ENCODE measurements at places on chromosomes 6 and 20.

- DNase-seq: no peak
Observed at GRCh38 chr6:31058128-31058894, 48.0 kb downstream of the MUC22 start.

DNA sequence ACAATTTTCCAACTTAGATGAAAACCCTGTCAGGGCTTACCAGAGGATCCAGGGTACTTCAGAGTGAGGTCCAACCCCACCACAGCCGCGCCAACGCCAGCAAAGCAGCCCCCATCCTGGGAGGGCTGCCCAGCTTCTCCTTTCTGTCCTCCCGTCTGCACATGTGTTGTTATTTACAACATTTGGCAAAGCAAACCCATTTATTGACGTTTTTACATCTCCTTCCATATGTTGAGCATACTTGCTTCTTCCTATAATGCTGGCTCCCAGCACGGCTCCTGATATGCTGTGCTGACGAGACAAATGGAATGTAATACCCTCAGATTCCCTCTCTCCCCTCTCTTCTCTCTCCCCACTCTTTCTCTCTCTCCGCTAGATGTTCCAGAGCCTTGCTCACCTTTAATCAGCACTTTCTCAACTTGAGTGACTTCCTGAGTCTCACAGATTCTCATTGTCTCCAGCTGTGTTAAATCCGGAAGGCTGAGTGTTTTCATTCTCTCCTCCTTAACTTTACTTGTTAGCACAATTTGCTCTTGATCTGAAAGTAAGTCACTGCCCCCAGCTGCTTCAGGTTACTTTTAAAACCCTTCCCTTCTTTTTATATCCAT lies 22.7 kb downstream of the RCAN2 start:
- DNase-seq: no peak

- no peak for DNase-seq
Observed at GRCh38 chr6:36508532-36508931, 38.7 kb downstream of the STK38 start.

- no peak for DNase-seq
Observed at GRCh38 chr6:35173427-35174087, 32.4 kb upstream of the TCP11 start.

DNA sequence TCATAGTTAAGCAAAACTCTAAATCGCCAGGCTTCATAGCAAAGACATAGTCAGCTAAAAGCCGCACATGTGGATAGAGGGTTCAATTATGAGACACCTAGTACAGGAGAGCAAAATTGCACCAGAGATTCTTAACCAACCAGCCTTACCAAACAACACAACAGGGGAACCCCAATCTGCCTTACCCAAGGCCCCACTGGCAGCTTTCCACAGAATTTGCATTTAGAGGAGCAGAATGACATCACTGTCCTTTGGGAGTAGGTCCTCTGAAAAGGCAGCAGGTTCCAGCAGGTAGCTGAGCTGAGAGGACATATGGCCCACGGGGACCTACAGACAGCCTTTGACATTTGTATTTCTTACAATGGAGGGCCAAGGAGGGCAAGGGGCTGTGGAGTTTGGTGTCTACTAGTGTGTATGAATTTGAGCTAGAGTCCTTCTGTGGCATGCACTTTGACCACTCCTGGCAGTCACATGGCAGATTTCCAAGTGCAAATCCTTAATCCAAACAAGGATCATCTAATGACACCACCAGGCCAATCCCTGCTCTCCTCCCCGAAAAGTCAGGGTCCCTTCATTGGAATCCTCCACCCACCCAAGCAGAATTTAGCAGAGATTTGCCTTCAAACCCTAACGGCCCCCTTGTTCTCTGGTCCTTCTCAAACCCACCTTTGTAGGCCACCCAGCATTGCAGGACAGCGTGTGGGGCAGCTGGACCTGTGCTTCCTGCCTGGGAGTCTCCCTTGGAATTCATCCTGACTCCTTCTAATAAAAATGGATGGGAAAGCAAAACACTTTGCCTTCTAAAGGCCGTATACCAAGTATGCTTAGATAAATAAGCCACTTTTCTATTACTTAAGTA lies 171.2 kb upstream of the SUPT3H start:
- DNase-seq: no peak

DNA sequence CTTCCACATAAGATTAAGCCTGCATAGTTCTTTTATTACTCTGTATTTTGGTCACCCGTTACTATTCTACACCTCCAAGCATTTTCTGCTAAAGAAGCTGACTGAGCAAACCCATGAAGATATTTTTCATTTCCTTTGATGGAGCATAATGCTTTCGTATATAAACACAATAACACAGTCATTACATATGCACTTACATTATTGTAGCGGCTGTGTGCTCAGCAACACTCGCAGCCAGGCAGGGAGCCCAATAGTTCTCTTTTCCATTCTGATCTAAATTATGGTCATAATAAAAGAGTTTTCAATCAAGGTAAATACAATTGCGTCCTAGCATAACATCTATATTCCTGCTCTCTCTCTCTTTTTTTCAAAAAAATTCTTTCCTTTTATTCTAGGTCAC lies 69.6 kb upstream of the TFB1M start:
- no peak for DNase-seq

DNA sequence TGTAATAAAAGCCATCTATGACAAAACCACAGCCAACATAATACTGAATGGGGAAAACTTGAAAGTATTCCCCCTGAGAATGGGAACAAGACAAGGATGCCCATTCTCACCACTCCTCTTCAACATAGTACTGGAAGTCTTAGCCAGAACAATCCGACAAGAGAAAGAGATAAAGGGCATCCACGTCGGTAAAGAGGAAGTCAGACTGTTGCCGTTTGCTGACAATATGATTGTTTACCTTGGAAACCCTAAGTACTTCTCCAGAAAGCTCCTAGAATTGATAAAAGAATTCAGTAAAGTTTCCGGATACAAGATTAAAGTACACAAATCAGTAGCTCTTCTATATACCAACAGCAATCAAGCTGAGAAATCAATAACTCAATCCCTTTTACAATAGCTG lies 14.0 kb upstream of the RUNX2 start:
- DNase-seq: no peak

DNA sequence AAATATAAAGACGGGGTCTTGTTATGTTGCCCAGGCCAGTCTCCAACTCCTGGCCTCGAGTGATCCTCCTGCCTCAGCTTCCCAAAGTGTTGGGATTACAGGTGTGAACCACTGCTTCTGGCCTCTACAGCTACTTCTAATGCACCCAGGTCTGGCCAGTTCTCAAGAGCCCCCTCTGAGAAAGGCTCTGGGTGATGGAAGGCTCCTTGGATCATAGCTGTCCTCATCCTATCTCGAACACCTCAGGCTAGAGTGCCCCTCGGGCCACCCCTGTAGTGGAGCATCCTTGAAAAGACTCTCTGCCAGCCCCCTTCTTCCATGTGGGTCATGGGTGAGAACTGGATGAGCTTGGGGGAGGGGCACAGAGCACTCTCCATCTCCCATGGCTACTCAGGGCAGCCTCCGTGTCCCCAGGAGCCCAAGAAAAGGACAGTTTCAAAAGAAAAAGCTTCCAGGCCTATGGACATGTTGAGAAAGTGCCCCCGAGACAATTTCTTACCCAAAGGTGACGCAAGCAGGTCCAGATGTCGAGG lies 714 bp upstream of the MYLK2 start:
- no peak for DNase-seq

DNA sequence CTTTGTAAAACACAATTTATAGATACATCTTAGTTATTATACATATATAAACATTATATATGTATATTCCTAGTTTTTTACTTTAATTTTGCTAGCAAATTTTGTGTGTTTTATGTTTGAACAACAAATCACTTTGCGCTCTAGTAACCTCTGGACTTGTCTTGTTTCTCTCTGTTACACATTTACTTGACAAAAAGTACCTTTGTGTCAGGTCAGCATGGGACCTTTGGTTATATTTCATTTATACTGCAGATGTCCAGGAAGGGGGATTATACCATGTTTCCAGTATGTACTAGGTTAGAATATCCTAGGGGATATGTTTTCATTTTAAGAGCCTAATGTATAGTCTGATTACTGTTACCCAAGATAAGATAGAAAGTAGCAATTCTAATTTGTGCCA lies 28.5 kb upstream of the ELOVL5 start:
- no peak for DNase-seq

DNA sequence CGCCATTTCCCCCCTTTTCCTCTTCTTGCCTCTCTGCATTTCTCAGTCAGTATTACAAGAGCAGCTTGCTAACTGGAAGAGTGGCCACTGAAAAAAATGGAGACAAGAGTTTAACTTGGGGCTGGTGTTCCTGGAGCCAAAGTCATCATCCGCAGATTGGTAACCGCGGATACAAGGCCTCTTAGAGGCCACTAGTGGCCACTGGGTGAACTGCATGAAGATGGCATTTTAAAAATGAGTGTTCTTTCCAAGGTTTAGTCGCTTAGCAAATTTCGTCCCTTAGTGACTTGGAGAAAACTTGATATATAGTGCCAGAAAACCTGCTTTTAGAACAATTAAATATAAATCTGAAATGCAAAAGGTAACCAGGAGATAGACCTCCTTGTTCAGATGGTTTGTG lies 4.8 kb downstream of the F13A1 start:
- DNase-seq: peak; percentile 17

DNA sequence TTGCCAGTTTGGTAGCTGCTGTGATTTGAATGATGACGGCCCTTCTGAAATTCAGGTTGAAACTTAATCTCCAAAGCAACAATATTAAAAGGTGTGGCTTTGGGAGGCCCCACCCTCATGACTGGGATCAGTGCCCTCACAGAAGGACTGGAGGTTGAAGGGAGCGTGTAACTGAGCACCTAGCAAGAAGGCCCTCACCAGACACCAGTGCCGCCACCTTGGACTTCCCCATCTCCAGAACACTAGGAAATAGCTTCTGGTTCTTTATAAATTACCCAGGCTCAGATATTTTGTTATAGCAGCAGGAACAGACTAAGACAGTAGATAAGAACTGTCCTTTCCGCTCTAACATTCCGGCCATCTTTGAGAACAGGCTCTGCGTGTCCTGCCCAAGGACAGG lies 243.1 kb downstream of the DLL1 start:
- DNase-seq: no peak

- no peak for DNase-seq
Observed at GRCh38 chr6:13274707-13275434, 53.5 kb downstream of the TBC1D7 start.

- DNase-seq: no peak
Observed at GRCh38 chr6:56232436-56232835, 14.9 kb downstream of the COL21A1 start.

DNA sequence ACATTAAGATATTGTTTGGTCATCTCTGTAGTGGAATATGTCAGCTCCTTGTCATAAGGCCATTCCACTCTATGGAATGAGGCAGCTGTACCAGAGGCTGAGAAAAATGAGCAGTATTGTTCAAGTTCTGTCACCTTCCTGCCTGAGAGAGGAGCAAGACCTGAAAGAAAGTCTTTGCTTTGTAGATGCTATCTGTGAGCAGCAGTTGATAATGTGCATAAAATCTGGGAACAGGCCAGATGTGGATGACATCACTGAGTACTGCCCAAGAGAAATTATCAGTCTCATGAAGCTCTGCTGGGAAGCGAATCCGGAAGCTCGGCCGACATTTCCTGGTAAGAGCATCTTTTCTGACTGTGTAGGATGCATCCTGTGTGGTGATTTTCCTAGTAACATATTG lies 16.8 kb downstream of the RIPK1 start:
- DNase-seq: no peak

- DNase-seq: no peak
Observed at GRCh38 chr6:13573669-13574110, 711 bp upstream of the SIRT5 start.

GRCh38 chr6:7727086-7727945 lies 1.4 kb downstream of the BMP6 start:
- DNase-seq: no peak

DNA sequence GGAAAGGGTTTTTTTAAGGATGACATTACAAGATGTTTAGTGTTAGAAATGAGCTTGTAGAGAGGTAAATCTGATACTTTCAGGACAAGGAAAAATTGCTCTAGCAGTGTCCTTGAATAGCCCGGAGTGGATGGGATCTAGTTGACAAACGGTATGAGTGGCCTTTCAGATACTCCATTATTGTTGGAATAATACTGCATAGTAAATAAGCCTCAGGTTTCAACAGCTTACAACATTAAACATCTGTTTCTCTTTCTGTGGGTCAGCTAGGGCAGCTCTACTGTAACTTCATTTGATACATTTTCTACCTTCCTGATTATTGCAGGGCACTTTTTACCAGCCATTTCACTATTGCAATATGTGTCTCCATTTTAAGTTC lies 118.0 kb downstream of the B3GAT2 start:
- DNase-seq: no peak

DNA sequence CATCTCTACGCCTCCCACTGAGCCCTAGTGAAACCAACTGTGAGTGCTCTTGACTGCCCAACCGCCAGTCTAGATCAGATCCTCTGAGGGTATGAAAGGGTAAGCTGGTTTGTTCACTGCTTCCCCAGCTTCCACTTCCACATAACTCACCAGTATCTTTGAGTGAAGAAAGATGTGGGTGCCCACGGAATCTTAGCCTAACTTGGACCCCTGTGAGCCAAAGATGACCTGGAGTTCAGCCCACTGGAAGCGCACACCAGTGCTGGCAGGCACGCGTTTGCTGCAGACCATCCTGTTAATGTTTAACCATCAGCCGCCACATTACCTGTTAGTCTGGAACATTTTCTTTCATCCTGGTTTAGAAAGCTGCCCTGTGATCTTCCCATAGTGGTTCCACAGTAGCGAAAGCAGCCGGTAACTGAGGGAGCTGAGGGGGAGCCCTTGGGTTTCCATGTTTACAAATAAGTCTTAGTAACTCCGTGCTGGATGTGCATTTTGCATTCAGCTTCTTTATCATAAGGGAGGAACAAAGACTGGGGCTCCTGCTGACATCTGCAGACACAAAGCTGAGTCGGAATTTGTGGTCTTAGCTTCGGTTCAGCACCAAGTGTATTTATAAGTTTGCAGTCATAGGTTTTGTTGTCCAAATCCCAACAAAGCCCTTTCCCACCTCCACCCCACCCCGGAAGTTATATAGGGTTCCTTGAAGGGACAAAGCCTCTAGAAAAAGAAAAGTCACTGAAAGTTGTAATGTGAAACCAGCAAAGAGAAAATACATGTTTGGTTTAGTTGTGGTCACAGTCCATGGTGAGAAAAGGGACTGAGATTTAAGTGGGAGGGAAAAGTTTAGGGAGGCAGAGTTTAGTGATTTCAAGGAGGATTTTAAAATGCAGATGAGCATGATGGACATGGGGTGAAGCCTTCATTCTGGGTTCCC lies 71.0 kb downstream of the SSR1 start:
- no peak for DNase-seq

GRCh38 chr20:32153156-32153665 lies 43.7 kb downstream of the TM9SF4 start:
- no peak for DNase-seq

GRCh38 chr20:63067721-63068560 lies 61.2 kb upstream of the BHLHE23 start:
- DNase-seq: no peak

GRCh38 chr6:109034526-109034925 lies 60.1 kb downstream of the SESN1 start:
- DNase-seq: no peak

DNA sequence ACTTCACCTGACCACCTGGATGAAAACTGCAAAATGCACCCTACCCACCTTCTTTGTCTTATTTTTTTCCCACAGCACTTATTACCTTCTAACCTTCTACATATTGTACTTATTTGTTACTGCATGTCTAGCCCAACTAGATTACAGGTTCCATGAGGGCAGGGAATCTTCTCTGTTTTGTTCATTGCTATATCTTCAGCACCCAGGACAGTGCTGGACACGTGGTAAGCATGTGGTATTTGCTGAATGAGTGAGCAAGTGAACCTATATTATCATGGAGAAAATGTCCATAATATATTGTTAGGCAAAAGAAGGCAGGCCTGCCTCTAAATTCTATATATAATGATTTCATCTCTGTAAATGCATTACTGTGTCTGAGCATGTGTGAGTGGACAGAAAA lies 107.0 kb downstream of the TRERF1 start:
- DNase-seq: no peak

- DNase-seq: no peak
Observed at GRCh38 chr20:55649254-55649653, 356.1 kb downstream of the CBLN4 start.

Data from stimulated activated CD4-positive, alpha-beta T cell treated with anti-CD3 and anti-CD28 coated beads, Interleukin-1b, Interleukin-23, amount 100 ng/mL, for 24 hours (primary cell).